ENCODE measurements at places on chromosomes 5 and 9.

DNA sequence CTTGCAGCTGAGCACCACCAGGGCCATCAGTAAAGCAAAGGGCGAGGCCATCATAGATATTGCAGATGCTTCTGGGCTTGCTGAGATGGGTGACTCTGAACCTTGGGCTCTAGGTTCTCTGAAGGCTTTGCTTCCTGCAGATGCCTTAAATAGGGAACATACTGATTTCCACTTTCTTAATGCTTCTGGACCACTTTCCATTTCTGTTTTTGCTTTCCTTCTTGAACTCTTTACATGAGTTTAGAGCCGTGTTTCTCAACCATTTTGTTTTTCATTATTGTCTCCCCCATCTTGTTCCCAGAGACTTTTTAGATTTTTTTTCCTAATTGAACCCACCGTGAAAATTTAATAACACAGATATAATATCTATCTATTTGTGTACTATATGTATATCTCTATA, at the start of gene IFNA13:
TSS of gene IFNA13 (minus strand) at position 101 of the 400 bp plus-strand sequence. CDS start at position 54, 47 bp downstream.
- DNase-seq: no peak

DNA sequence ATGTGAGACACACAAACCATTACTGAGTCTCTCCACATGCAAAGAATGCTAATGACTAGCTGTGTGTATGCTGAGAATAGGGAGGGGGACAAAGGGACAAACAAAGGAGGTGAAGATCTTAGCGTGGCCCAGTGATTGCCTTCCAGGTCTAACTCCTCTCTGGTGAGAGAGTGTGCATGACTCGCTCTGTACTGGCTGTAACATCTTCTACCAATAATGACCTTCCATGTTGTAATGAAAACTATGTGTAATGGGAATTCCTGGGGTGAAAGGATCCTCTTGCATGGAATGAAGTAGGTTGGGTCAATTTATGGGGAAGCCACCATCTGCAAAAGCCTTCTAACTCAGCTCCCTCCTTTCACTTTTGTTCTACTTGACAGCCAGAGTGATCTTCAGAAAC, 24.4 kb upstream of the GPR151 start:
- DNase-seq: no peak

- no peak for DNase-seq
Observed at GRCh38 chr5:120141076-120141475, 323.0 kb upstream of the PRR16 start.

DNA sequence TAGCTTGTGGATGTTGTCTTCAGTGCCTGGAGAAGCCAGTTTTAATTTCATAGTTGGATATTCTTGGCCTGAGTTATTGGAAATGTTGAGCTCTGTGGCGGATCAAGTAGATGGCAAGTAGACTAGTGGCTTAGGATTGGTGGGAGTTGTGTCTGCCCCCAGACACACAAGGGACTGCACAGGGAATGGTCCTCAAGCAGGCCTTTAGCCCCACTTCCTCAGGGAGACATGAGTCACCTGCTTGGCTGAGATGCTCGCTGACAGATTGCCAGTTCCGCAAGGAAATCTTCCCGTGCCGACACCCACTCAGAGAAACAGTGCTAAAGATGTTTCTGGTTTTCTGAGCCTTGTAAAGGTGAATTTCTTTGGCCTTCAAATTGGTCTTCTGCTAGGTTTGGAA, 18.8 kb upstream of the CATSPER3 start:
- DNase-seq: no peak

GRCh38 chr5:140424135-140424534, 22.5 kb downstream of the ANKHD1 start:
- DNase-seq: no peak

- no peak for DNase-seq
Observed at GRCh38 chr5:2685651-2686272, 65.7 kb downstream of the IRX2 start.

GRCh38 chr5:80067016-80067415, 31.9 kb downstream of the THBS4 start:
- DNase-seq: no peak

DNA sequence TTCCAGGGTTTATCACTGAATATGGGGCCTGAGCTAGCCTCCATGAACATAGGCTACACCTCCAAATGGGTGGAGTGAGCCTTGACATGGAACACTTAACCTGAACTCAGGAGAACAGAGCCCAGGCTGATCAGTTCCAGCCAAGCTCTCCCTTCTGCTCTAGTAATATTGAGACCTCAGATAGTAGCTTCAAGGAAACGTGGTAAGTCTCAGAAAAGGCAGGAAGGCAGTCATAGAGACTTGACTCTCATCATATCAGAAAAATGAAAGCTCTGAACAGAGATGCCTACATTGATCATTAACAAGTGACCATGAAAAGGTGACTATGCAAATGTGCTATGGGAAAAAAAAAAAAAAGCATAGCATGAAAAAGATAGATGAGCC, 40.5 kb upstream of the MYO10 start:
- no peak for DNase-seq

GRCh38 chr5:16559702-16560101, 57.1 kb downstream of the RETREG1 start:
- DNase-seq: no peak

- no peak for DNase-seq
Observed at GRCh38 chr5:130102375-130102774, 198.1 kb downstream of the CHSY3 start.

DNA sequence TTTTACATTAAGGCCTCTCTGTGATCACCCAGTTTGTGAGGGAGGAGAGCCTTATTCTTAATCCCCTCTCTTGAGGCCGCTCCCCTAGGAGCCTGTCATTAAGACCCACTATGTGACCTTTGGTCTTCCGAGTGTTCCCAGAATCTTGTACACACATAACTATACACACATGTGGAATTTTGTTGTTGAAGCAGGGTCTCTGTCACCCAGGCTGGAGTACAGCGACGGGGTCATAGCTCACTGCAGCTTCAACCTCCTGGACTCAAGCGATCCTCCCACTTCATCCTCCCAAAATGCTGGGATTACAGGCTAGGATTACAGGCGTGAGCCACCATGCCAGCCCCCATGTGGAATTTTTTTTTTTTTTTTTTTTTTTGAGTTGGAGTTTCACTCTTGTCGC, 14.8 kb upstream of the PHYHD1 start:
- DNase-seq: no peak

GRCh38 chr5:113172231-113172826, 195.7 kb downstream of the DCP2 start:
- DNase-seq: no peak

- DNase-seq: no peak
Observed at GRCh38 chr5:73263001-73263710, 90.2 kb downstream of the TMEM174 start.

GRCh38 chr5:96703384-96703920, 41.3 kb downstream of the CAST start:
- peak; percentile 57 for DNase-seq

GRCh38 chr5:17018871-17019270, 82.8 kb upstream of the MYO10 start:
- DNase-seq: no peak

- no peak for DNase-seq
Observed at GRCh38 chr9:33210006-33210715, 29.8 kb upstream of the SPINK4 start.

DNA sequence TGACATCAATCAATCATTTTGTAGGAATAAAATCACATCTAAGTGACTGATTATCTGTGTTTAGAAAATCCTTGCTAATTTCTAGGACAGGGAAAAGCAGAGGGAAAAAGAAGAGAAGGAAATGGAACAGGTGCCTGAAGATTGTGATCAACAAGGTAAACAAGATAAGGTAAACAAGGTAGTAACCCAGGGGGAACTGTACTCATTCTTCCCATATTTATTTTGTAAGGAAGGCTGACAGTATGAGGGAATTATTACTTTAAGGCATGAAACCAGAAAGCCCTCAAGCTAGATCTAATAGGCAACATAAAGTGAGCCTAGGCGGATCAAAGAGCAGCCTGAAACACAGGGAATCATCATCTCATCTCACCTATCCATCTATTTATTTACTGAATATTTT, 231.1 kb downstream of the MLLT3 start:
- DNase-seq: no peak

GRCh38 chr5:82046276-82046647, 74.4 kb downstream of the ATG10 start:
- no peak for DNase-seq

GRCh38 chr9:109466623-109467590, 31.2 kb downstream of the PTPN3 start:
- DNase-seq: no peak

DNA sequence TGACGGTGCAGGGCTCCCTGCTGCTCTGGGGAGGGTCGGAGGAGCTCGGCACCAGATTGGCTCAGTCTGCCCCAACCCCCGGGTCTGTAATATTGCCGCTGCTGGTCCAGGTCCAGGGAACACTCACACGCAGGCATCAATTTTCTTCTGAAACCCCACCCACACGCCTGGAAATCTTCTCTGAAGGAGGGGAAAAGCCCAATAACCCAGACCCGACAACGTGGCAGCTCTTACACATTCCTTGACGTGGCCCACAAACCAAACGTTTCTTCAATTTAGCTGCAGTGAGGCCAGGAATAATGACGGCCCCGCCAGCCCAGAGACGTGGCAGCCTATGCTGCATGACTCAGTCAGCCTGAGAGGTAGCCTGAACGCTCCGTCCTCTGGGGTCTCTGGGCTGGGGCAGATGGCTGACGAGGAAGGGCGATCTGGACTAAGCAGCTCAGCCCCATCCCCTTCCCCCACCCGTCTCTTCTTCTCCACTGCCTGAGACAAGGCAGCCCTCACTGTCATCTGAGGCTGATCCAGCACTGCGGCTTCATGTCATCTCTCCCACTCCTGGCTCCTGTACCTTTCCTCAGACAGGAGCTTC, 9.9 kb upstream of the SPARC start:
- no peak for DNase-seq
